ENCODE measurements at places on chromosomes 6 and 20. TPM values are rescaled to one million over a fixed set of nuclear protein-coding genes. Genes with fewer than 3 reads are reported as not detected.
A peak's percentile ranks its signal among the peaks of the same experiment; 100 is the strongest.

GRCh38 chr20:25478889-25479568 is 71.6 kb downstream of the GINS1 start:
- no peaks in the 10 kb centered on the region for H3K36me3 ChIP-seq
- no peaks in the 10 kb centered on the region for H3K27me3 ChIP-seq

GRCh38 chr6:41315943-41316620 is 19.3 kb upstream of the NCR2 start:
- no peak for DNase-seq
- no peak overlapping the region for H3K4me3 ChIP-seq
- no peaks in the 10 kb centered on the region for H3K4me1 ChIP-seq
- no peak overlapping the region for H3K27ac ChIP-seq

GRCh38 chr6:10141746-10142443 is 273.0 kb downstream of the TFAP2A start:
- no peak overlapping the region for H3K4me3 ChIP-seq
- H3K27me3 ChIP-seq = no peaks in the 10 kb centered on the region
- no peak overlapping the region for H3K27ac ChIP-seq
- no peak for DNase-seq
- no peaks in the 10 kb centered on the region for H3K4me1 ChIP-seq

DNA sequence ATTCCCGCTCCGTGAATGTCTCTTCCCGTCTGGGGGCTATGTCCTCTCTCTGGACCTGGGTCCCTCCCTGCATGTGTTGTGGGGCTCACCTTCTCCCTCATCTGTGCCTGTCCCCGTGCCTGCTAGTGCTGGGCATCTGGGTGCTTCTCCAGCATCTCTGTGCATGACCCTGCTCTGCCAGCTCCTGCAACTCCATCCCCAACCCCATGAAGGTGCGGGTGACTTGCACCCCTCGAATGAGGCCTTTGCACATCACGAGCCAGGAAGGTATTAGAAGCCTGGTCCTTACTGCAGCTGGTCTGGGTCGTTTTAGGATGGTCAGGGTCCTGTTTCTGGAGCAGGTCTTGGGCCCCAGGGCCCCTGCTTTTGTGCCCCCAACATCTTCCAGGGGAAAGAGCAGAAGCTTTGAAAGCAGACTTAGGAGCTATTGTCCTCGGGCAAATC is 109.7 kb downstream of the AGPAT4 start:
- no peak overlapping the region for H3K4me3 ChIP-seq
- DNase-seq = no peak
- H3K27ac ChIP-seq = no peak overlapping the region
- no peaks in the 10 kb centered on the region for H3K4me1 ChIP-seq

DNA sequence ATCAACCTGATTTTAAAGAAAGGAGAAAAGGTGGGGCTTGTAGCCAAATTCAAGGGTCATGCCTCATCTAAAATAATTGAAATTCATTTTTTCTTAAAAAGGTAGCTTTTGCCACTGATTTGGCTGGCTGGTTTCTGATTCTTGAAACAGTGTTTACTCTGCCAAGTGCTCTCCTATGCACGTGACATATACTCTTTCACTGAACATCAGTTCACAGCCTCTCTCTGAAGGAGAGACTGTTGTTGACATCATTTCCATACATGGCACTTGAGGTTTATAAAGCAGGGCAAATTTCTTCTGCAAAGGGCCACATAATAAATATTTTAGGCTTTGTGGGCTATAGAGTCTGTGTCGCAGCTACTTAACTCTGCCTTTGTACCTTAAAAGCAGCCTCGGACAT is 40.4 kb upstream of the DOK5 start:
- no peaks in the 10 kb centered on the region for H3K4me1 ChIP-seq
- H3K36me3 ChIP-seq = no peaks in the 10 kb centered on the region
- H3K27me3 ChIP-seq = no peaks in the 10 kb centered on the region
- DNase-seq = no peak

DNA sequence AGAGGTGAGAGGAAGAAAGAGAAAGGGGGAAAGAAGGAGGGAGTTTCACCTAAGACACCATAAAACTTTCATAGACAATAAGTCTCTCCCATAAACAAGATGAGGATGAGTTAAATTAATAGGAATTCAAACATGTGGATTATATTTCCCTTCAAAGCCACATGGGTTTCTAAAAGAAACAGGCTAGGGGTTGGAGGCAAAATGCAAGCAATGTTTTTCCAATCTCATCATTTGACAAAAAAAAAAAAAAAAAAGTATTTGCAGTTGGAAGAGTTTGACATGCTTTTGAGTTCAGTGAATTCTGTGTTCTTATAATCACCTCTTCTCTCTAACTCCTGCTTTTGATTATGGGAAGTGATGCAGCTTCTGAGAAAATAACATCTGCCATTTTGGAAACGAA is 286.5 kb upstream of the PRND start:
- DNase-seq = no peak
- H3K4me1 ChIP-seq = no peaks in the 10 kb centered on the region
- no peaks in the 10 kb centered on the region for H3K27me3 ChIP-seq
- no peak overlapping the region for H3K4me3 ChIP-seq
- H3K36me3 ChIP-seq = no peaks in the 10 kb centered on the region

DNA sequence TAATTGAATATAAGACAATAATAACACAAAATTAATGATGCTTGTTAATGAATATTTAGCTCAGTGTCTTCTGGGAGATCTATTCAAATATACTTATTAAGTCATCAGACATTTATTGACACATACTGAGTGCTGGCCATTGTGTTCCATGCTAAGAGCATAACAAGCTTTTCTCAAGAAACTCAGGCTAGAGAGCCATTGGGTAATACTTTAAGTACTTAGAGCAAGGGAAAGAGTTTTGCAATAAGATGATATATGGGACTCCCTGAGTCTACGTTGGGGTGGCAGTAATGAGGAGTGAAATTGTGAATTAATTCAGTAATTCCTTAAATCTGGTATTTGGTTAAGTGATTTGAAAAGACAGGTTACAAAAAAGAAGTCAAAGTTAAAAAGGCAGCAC is 11.1 kb downstream of the TMEM200A start:
- H3K27me3 ChIP-seq = no peaks in the 10 kb centered on the region
- DNase-seq = no peak
- no peaks in the 10 kb centered on the region for H3K36me3 ChIP-seq
- H3K4me3 ChIP-seq = no peak overlapping the region
- no peaks in the 10 kb centered on the region for H3K4me1 ChIP-seq

DNA sequence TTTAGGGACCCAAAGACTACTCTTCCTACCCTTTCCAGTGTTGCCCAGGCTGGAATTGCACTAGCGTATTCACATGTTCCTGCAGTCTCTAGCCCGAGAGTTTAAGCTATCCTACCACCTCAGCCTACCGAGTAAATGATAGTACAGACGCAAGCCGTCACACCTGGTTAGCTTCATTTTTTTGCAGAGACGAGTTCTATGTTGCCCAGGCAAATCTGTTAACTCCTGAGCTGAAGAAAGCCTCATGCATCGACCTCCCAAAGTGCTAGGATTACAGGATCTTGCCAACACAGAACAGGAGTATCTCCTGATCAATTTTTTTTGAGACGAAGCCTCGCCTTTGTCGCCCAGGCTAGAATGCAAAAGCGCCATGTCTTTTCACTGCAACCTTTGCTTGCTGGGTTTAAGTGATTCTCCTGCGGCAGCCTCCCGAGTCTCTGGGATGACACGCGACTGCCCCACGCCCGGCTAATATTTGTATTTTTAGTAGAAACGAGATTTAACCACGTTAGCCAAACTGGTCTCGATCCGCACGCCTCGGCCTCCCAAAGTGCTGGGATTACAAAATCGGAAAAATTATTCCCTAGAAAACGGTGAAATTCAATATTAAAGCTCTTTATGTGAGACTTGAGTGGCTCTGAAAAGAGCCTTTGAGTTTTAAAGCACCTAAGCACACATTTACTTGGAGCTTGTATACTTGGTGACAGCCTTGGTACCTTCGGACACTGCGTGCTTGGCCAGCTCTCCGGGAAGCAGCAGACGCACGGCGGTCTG is 128.5 kb downstream of the HFE start:
- H3K4me1 ChIP-seq = no peaks in the 10 kb centered on the region
- peak overlapping the region; percentile 94 for H3K27ac ChIP-seq
- peak overlapping the region; percentile 16 for H3K4me3 ChIP-seq
- H3K27me3 ChIP-seq = no peaks in the 10 kb centered on the region
- H3K36me3 ChIP-seq = no peaks in the 10 kb centered on the region

- H3K4me1 ChIP-seq = no peaks in the 10 kb centered on the region
- no peaks in the 10 kb centered on the region for H3K27me3 ChIP-seq
- no peaks in the 10 kb centered on the region for H3K36me3 ChIP-seq
- H3K27ac ChIP-seq = no peak overlapping the region
- no peak for DNase-seq
Observed at GRCh38 chr6:73073238-73073637, 152.1 kb downstream of the KHDC1L start.

DNA sequence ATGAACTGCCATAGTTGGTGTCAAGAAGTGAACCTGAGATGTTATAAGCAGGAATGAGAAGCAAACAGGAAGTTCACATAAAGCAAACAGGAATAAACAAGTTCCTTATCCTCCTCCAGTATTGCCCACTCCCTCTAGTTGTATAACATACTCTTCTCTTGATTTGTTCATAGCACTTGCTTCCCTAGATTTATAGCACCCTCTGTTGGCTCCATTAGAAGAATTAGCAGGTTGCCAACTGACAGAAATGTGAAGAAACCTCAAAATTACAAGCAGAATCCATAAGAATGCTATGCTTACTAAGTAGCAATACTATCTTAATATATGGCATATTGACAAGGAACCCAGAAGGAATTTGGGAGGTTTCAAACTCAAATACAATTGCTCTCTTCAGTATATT is 195.4 kb downstream of the TBX18 start:
- no peaks in the 10 kb centered on the region for H3K36me3 ChIP-seq
- H3K27ac ChIP-seq = no peak overlapping the region
- no peaks in the 10 kb centered on the region for H3K4me1 ChIP-seq
- H3K27me3 ChIP-seq = no peaks in the 10 kb centered on the region

GRCh38 chr20:3660262-3661059 is 2.7 kb downstream of the GFRA4 start:
- no peaks in the 10 kb centered on the region for H3K36me3 ChIP-seq
- no peaks in the 10 kb centered on the region for H3K27me3 ChIP-seq
- no peak overlapping the region for H3K4me3 ChIP-seq
- no peak overlapping the region for H3K27ac ChIP-seq

- H3K27me3 ChIP-seq = no peaks in the 10 kb centered on the region
- H3K4me1 ChIP-seq = no peaks in the 10 kb centered on the region
Observed at GRCh38 chr20:51930775-51931174, 128.5 kb upstream of the SALL4 start.

- no peaks in the 10 kb centered on the region for H3K27me3 ChIP-seq
- no peak overlapping the region for H3K27ac ChIP-seq
- H3K4me1 ChIP-seq = peaks cover 15% of the 10 kb centered on the region
- no peak for DNase-seq
- H3K36me3 ChIP-seq = no peaks in the 10 kb centered on the region
- H3K4me3 ChIP-seq = no peak overlapping the region
Observed at GRCh38 chr20:48282591-48283228, 497.4 kb upstream of the SULF2 start.

GRCh38 chr6:5630636-5631035 is 369.3 kb downstream of the FARS2 start:
- no peaks in the 10 kb centered on the region for H3K4me1 ChIP-seq
- H3K4me3 ChIP-seq = no peak overlapping the region
- H3K36me3 ChIP-seq = no peaks in the 10 kb centered on the region
- no peak overlapping the region for H3K27ac ChIP-seq

GRCh38 chr20:23205611-23206041 is 119.5 kb upstream of the CD93 start:
- H3K27me3 ChIP-seq = no peaks in the 10 kb centered on the region
- peak; percentile 25 for DNase-seq
- no peaks in the 10 kb centered on the region for H3K4me1 ChIP-seq
- H3K4me3 ChIP-seq = no peak overlapping the region

DNA sequence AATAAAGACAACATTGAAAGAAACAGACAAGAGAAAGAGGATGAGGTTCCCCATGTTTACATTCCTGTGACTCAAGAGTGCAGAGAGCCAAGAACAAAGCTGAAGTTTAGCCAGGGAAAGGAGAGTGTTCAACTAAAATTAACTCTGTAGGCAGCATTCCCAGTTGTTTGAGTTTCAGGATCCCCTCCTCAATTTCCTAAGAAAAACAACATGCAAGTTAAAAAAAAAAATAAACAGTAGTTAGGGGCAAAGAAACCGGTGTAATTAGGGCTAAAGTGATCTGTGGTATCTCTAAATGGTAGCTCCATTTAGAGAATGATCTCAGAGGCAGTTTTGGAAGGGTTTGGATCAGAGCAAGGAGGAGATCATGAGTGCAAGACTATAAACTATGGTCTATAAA is 30.9 kb upstream of the RAB23 start:
- H3K4me3 ChIP-seq = no peak overlapping the region
- DNase-seq = no peak
- H3K36me3 ChIP-seq = no peaks in the 10 kb centered on the region
- peak overlapping the region; percentile 48 for H3K27ac ChIP-seq

DNA sequence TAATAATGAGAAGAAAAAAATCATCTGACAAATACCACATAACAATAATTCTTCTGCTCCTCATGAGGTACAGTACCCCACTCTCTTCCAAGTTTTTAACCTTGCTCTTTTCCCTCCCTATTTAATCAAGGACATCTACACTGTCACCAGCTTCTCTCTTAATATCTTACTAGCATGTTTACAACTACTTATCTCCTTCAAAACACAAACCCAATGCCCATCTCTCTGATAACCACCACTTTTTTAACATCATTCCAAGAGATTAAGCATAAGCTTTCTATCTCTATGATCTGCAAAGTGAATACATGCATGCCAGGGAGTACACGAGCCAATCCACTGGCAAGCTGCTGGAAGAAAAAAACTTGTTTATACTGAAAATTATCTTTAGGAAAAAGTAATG is 10.3 kb downstream of the CEP85L start:
- H3K27ac ChIP-seq = no peak overlapping the region
- no peaks in the 10 kb centered on the region for H3K4me1 ChIP-seq
- no peak for DNase-seq
- H3K4me3 ChIP-seq = no peak overlapping the region

Gene VWA7
- 0.39 TPM for total RNA-seq

Gene IL17F
- total RNA-seq = not detected

Gene AVP
- not detected for total RNA-seq

Gene PRDM13
- not detected for total RNA-seq

Gene ALDH8A1
- 0.90 TPM for total RNA-seq

Gene WFDC10B
- total RNA-seq = not detected
